HL-60 (cell line): ENCODE measurements at places on chromosomes 16 and 17.

GRCh38 chr16:24013864-24014645 is 178.3 kb downstream of the PRKCB start:
- DNase-seq, result peak; percentile 59

DNA sequence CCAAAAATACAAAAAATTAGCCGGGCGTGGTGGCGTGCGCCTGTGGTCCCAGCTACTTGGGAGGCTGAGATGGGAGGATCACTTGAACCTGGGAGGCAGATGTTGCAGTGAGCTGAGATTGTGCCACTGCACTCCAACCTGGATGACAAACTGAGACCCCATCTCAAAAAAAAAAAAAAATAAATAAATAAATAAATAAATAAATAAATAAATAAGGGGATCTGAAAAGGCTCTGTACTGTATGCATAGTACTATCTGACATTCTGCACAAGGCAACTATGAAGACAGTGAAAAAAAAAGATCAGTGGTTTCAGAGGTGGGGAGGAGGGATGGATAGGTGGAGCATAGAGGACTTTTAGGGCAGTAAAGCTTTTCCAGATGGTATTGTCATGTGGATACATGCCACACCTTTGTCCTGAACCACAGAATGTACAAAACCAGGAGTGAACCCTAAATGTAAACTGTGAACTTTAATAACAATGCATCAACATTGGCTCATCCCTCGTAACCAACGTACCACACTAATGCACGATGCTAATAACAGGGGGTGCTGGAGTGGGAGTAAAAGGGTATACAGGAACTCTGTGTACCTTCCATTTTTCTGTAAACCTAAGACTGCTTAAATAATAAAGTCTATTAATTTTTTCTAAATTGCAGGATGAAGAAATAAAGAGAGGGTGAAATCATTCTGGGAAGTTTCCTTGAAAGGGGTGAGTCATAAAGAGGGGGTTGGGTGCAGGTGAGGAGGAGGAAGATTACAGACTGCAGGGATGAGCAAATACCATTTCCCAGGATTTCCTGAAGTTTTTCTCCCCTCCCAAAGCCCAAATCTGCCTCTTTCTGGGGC is 155.8 kb upstream of the SDK2 start:
- DNase-seq, result no peak

- DNase-seq, result no peak
These were observed 279 bp downstream of the HNF1B start for GRCh38 chr17:37744633-37744927.

DNA sequence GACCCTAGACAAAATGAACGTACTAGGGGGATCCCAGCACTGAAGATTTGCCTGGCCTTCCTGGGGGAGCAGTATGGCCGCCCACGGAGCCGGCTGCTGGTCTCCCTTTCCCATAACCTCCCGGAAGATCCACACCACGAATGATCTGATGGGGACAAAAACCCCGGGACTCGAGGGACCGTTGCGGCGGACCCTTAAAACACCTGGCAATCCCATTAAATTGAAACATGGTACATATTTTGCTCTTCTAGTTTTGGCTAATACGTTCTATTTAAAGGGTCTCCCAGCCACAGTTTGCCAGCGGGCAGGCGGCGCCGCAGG is 45.2 kb upstream of the LCMT1 start:
- no peak for DNase-seq

DNA sequence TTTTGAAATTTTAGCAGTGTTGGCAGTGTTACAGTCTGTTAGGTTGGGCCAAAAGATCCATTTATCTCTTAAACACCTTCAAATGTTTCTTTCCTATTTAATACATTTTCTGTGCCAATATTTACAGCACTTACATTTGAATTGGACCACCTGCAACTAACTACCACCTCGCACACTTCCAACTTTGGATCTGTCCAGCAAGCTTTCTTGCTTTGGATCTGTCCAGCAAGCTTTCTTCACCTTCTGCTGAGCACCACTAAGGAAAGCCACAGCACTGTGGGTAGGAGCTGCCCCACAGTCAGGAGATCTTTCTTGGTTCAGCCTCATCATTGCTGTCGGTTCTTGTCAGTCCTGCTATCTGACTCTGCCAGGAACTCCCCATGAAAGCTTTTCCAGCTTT is 129.3 kb downstream of the PHKB start:
- DNase-seq, result no peak

GRCh38 chr17:72489272-72489641 is 368.4 kb downstream of the SOX9 start:
- no peak for DNase-seq

DNA sequence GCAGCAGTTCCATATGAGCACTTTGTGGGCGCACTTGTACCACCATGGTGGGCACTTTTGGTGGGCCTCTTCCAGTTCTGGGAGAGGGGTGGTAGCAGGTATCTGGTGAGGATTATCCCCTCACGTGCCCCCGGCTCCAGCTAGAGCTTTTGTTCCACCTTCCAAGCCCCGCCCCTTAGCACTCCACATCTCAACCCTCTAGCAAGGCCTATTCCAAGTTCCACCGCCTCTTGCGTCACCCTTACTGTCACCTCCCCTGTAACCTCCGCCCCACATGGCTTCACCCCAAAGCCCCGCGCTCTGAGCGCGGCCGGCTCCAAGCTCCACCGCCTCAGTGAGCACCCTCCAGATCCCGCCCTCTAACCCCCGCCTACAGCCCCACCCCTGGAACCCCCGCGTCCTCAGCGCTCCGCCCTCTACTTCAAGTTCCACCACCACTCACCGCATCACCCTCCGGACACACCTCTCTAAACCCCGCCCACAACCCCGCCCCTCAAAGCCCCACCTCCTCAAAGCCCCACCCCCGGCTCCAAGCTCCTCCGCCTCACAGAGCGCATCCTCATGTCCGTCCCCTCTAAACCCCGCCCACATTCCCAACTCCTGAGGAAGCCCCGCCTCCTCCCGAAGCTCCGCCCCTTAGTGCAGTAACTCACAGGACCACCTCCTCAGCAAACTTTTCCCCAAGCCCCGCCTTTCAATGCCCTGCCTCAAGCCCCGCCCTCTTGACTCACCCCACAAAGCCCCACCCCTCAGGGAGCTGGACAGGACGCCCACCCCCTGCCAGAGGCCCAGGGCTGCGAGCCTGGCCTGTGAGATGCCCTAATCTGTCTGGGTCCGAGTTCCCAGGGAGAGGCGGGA is 11.1 kb downstream of the SCN4A start:
- no peak for DNase-seq

GRCh38 chr16:79077346-79077745 is 523.2 kb downstream of the MAF start:
- DNase-seq, result no peak

GRCh38 chr17:17129466-17129865 is 76.7 kb downstream of the PLD6 start:
- DNase-seq, result no peak

DNA sequence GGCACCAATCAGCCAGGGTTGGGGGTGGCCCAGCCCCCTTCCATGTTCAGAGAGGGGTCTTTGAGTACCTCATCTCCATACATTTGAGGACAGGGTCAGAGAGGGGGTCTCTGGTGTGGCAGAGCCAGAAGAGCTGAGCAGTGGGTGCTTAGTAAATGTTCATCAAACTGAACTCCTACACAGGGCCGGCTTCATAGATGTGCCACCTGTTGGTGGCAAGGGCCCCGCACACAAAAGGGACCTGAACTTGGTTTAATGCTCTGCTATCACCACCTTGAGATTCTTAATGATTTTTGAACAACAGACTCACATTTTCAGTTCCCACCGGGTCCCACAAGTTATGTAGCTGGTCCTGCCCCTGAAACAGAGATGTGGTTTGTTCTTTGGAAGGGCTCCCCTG is 9.0 kb upstream of the C1QL1 start:
- no peak for DNase-seq
